ENCODE measurements at places on chromosomes 16 and 17.

DNA sequence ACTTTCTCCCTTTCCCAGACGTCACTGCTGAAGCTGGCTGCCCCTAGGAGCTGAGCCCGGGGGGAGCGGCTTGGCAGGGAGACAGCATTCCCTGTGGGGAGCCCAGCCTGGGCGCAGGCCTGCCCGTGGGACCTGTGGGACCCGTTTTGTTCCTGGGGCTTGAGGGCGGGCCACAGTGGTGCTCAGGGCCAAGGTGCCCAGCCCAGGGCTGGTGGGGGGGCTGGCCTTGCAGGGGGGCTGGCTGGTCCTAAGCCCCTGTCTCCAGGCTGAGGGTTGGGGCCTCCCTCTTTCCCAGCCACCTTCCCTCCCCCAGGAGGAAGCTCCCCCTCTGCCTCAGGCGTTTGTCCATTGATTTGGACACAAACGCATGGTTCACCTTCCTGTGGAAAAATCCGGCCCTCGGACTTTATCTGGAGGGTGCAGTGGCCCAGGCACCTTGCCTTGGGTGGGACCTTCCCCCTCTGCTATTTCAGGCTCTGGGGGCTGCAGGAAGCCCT lies 4.4 kb downstream of the NHERF2 start:
- DNase-seq = no peak

DNA sequence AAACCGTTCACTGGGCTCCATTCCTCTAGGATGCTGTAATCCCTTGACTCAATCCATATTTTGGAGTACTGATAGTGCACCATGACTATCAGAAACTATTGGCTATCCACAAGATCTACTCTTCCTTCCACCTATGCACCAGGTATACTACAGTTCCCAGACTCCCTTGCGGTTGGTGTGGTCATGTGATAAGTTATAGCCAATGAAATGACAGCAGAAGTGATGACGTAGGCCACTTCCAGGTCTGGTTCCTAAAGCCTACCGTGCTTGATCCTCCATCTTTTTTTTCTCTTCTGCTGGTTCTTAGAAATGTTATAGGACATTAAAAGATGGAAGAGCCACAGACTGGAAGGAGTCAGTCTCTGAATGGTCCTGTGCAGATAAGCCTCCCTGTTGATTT lies 278.8 kb upstream of the C16orf82 start:
- DNase-seq = no peak

- DNase-seq = no peak
Observed at GRCh38 chr17:41659427-41660212, 29.1 kb upstream of the EIF1 start.

DNA sequence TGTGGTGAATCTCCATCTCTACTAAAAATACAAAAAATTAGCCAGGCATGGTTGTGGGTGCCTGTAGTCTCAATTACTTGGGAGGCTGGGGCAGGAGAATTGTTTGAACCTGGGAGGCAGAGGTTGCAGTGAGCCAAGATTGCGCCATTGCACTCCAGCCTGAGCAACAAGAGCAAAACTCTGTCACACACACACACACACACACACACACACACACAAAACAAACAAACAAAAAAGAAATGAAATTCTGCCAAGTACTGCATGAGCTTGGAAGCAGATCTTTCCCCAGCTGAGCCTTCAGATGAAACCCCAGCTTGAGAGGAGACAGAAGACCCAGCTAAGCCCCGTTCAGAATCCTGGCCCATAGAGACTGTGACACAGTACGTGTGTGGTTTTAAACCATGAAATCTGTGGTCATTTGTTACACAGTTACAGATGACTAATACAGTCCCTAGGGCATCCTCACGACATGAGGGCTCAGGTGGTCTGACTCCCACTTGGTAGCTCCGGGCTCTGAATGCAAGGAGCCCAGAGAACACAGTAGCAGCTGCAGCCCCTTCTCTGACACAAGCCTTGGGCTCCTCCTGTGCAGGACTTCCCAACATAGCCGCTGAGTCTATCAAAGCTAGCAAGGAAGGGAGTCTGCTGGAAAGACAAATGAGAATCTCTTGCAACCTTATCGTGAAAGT lies 132.8 kb downstream of the SEC14L1 start:
- DNase-seq = no peak

DNA sequence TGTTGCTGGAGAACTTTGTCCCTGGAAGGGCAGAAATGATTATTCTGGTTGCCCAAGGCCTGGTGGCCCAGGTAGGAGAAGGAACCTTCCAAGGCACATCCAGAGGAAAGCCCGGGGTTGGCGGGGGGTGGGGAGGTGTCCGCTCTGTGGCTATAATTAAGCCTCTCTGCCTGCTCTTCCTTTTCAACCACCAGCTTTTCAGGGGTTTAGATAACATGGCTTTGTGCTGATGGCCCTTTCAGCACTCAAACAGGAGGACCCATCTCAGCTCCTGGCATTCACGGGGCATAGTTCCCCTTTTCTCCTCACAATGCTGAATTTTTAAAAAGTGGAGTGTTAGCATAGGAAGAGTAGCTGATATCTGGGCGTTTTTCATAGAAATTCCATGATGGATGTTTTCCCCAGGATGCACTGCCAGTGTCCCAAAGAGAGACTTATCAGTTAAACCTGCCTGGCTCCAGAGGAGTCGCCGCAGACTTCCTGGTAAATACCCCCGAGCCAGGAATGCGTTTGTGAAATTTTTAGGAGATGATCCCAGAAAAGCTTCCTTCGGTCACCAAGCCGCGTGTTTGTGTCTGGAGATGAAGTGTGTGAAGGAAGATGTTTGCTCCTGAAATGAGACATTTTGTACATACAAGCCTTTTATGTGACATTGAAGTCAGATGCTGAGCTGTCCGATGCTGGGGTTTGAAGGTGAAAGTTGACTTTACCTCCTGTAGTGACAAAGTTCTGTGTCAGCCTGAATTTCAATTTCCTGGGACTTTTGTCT lies 188.5 kb downstream of the MSI2 start:
- DNase-seq = no peak

DNA sequence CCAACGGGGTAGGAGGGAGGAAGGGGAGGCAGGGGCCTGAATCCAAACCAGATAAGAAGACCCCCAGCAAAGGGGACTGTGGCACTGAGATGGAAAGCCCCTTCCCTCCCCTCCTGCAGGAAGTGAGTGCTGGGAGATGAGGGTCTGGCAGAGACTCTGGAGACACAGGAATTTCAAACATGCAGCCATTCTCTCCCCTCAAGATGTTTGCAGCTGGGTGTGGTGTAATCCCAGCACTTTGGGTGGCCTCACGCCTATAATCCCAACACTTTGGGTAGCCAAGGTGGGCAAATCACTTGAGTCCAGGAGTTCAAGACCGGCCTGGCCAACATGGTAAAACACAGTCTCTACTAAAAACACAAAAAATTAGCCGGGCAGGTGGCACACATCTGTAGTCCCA lies 33.9 kb upstream of the FAAP100 start:
- no peak for DNase-seq

DNA sequence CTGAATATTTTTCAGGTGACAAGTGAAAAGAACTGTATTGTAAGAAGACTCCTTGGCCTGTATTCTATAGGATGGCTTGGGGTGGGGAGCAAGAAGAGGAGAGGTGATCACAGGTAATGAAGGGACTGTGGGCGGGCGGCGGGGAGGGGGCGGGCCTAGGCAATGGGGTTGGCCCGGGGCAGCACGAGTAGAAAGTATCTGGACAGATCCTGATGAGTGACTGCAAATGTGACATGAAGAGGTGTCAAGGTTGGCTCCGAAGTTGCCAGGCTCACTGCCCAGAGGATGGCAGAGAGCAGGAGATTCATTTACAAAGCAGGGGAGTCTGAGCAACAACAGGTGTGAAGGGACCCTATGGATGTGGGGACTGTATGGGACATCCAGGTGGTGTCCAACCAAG lies 10.8 kb upstream of the G6PC1 start:
- no peak for DNase-seq

GRCh38 chr17:32523017-32523680 lies 36.4 kb downstream of the CDK5R1 start:
- DNase-seq = no peak

DNA sequence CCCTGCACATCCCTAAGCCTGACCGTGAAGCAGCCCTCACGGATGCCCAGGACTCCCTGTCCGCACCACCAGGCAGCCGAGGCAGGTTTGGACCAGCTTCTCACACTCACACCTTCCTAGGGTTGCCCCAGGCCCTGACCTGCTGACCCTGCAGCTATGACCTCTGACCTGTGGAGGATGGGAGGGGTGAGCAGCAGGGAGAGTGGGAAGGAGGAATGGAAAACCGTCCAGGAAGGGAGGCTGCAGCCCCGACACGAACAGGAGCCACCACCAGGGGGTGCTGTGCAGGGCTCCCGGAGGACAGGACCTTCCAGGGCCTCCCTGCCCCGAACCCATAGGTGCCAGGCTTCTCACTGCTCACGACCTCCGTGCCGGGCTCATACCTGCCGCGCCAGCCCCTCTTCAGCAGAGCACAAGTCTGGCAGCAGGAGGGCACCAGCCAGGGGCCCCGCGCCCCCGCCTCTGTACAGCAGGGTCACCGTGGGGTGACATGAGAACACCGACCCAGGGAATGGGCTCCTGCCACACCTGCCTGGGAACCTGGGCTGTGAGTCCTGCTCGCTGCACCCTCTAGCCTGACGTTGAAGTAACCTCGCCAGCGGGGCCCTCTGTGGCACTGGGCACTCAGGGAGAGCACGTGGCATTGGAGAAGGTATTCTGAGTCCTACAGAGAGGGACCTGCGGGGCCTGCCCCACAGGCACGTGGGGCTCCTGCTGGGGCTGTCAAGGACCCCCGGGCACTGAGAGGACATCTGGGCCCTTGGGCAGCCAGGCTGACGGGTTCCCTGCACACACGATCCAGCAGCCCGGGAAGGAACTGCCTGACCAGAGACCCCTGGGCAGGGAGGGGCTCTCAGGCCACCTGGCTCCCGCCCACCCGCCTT lies 37.6 kb downstream of the CTU2 start:
- peak; percentile 59 for DNase-seq

DNA sequence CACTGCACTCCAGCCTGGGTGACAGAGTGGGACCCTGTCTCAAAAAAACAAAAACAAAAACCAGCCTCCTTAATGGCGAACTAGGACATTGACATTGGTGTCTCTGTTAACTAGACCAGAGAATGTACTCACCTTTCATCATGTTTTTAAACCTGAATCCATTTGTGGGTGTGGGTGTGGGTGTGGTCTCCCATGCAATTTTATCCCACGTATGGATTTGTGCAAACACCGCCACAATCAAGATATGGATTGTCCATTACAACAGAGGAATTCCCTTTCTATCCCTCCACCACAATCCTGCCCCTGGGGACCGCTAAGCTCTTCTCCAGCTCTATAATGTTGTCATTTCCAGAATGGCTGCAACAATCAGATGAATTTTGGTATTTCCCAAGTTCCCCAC lies 49.9 kb downstream of the DNAH17 start:
- DNase-seq = no peak

DNA sequence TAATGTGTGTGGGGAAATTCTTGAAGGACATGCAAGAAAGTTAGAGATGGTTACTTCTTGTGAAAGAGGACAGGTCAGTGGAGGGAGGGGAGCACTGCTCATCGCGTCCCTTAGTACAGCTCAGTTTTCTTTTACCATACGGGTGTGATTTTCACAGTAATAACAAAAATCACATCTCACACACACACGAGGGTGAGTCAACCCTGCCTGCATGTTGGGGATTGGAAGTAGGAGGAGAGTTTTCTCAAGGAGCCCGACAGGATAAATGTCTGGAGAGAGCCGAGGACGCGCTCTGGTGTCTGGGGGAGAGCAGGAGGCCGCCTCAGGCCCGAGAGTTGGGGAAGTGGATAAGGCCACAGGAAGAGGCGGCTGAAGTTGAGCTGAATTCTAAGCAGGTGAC lies 16.4 kb downstream of the PLCD3 start:
- DNase-seq = no peak

DNA sequence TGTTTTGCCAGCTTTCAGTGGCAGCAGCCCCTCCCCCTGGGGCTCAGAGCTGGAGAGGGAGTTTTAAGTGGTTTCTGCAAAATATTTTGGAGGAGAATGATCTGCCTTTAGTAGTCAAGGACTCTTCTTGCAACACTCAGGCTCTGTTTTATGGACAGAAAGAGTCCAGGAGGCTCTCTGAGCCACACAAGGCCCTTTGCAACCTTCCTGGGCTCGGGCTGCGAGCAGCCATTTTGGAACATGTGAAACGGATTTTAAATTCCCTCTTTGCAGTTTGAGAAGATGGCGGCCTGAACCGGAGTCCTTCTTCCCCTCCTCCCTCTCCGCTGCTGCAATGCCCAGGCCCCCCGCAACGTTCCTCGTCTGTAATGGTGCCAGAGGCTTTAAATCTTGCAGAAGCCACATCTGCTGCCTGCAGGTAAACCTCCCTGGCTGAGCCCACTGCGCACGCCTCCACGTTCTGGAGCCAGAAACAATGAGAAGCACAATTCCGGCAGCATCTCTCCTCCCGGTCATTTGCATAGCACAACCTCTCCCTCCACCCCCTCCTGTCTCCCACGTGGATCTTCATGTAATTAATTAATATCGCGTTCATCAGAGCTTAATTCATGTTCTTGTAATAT lies 386.1 kb downstream of the SEC14L1 start:
- no peak for DNase-seq

- DNase-seq = no peak
Observed at GRCh38 chr16:52308051-52308450, 238.9 kb downstream of the TOX3 start.

DNA sequence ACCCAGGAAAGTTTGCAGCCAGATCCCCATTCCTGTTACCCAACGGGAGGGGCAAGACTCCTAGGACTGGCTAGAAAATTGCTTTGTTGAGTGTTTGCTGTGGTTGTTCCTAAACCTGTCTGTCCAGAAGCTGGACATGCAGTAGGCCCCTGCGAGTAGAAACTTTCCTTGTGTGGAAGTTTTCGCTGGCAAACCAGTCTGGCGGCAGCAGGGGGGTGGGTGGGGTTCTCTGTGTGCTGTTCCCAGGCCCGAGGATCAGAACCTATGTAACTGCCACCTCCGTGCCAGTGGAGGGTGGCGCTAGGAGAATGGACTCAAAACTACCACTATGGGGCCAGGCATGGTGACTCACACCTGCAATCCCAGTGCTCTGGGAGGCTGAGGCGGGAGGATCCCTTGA lies 9.2 kb downstream of the SGSM2 start:
- DNase-seq = no peak

DNA sequence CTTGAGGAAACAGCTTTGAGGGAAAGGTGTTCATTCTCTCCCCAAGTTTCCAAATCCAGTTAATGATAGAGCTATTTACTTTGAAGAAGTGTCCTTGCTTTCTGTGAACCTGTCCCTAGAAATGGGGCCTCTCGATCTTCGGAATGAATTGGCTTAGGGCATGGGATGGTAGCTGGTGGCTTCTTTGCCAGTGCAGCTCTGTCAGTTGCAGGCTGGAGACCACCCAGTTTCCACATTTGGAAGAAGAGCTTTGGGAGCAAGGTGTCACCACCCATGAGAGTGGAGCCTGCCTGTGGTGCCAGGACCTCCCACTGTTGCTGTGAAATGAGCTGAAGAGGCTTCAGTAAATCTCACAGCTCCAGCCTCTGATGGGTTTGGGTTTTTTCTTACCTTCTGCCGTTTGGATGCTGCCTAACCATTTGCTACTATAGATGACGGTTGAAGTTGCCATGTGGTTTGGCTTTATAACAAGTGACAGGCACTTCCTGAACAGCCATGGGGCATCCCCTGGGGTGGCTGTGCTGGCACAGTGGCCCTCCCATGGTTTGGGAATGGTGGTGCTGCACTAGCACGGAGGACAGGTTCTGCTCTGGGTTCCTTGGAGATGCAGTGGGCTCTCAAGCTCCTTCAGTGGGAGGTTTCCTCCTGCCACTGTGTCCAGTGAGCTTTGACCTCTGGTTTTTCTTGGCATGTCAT lies 19.5 kb upstream of the SLC5A10 start:
- no peak for DNase-seq

All from T-helper 17 cell (primary cell).